ENCODE measurements at places on chromosomes 5 and 9.

DNA sequence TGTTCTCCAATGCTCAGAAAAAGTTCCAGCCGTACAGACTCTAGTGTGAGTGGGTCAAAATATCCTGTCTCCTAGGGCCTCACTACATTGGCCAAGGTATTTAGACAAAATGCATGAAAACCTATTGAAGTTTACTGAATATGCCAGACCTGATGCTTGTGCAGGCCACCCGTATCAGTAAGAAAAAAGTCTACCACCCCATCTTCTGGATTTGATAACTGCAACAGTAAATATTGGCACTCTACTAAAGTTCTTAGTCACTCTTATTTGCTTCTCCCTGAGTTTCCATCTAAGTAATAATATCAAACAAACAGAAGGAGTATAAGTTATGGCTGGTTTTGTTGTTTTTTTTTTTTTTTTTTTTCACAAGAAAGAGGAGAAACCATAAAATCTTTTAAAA is 627.7 kb upstream of the KLF4 start:
- DNase-seq = no peak

DNA sequence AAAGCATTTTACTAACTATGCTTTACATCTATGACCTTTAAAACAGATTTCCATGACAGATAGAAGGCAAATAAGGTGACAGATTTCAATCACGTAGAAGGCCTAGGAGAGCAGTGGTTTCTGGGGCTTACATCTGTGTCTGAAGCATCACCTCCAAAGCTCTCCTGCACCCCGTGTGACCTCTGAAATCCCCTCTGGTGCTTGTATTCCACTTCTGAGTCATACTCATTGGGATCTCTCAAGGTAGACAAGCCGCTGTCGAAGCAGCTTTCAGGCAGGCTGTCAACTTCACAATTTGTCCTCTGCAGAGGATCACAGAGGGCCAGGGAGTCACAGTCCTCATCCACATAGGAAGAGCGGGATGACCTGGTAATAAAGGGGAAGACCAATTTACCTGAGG is 62.2 kb downstream of the RASEF start:
- DNase-seq = no peak

GRCh38 chr9:128005923-128006322 is 25.1 kb upstream of the EEIG1 start:
- peak; percentile 72 for DNase-seq

DNA sequence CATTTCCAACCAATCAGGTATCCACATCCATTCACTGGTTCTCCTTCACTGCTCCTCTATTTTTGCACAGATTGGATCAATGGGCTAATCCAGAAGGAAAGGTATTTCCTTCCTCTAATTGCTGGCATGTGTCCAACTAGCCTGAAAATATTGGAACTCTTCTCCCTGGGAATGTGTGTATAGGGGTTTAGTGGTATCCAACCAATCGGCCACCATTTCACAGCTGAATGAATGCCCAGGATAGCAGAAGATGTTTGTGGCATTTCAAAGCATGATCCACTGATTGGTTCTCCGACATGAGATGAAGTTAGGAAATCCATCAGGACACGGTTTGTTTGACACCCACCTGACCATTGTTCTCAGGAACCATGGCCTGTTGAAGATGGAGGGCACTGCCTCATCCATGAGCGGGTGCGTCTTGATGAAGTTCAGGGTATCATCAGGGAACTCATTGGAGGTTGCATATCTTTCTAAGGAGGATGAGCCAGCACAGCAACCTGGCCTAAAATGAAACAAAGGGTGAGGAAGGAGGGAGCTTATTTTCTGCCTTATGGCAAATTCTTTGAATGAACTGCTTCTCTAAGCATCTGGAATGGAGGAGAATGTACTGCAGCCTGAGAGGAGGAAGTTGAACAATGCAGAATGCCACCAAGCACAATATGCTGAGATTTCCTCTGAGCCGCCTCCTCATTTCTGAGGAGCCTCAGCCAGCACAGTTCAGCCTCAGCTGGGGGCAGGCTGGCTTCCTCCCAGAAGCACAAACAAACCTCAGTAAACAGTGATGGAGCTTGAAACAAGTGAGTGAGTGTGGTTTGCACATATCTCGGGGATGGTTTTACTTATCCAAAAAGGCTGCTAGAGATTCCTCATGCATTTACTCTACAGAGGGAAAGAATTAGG is 94.6 kb downstream of the SEMA6A start:
- no peak for DNase-seq

DNA sequence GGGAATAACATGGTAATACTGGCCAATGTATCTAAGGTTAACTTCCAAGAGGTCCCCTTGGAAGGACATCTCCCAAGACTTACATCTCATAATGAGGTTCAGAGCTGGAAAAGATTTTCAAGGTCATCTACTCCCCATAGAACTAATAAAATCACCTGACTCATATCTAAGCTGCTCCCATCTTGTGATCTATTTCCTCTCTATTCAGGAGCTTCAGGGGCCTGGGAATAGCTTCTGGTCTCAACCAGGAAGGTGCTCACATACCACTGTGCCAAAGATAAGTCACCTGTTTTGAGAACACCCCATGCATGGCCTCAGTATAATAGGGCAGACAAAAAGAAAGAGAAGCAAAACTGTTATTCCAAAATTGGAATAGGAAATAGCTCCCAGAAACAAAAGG is 74.2 kb downstream of the OXCT1 start:
- no peak for DNase-seq

All from suprapubic skin (tissue), 4 donors.